ENCODE measurements at places on chromosomes 12 and 14.

DNA sequence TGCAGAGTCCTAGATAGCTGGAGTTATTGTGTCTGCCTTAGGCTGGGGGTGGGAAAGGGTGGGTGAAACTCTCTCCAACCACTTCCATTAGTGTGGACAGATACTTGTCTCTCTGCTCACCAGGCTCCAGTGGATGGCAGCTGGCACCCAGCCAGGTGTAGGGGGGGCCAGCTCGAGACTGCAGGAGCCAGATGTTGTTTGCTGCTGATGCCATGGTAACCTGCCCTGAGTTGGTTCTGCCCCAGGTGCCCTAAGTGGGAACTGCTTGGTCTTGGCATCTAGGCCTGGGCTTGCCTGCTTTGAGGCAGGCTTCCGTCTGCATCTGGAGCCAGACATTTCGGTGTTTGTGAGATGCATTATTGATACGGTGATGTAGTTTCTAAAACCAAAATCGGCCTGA lies 82.2 kb downstream of the ADCK1 start:
- no peak for DNase-seq

- DNase-seq = no peak
Observed at GRCh38 chr14:42628602-42629001, 1021.9 kb downstream of the LRFN5 start.

DNA sequence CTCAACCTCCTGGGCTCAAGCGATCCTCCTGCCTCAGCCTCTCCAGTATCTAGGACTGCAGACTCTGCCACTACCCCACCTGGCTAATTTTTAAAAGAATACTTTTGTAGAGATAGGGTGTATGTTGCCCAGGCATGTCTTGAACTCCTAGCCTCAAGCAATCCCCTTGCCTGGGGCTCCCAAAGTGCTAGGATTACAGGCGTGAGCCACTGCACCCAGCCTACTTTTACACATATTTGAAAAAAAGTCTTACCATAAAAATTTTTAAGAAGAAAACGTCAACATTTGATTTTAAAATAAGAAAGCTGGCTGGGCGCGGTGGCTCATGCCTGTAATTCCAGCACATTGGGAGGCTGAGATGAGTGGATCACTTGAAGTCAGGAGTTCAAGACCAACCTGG lies 46.5 kb downstream of the DCAF5 start:
- DNase-seq = no peak

GRCh38 chr12:86389949-86390348 lies 133.8 kb upstream of the MGAT4C start:
- DNase-seq = no peak

DNA sequence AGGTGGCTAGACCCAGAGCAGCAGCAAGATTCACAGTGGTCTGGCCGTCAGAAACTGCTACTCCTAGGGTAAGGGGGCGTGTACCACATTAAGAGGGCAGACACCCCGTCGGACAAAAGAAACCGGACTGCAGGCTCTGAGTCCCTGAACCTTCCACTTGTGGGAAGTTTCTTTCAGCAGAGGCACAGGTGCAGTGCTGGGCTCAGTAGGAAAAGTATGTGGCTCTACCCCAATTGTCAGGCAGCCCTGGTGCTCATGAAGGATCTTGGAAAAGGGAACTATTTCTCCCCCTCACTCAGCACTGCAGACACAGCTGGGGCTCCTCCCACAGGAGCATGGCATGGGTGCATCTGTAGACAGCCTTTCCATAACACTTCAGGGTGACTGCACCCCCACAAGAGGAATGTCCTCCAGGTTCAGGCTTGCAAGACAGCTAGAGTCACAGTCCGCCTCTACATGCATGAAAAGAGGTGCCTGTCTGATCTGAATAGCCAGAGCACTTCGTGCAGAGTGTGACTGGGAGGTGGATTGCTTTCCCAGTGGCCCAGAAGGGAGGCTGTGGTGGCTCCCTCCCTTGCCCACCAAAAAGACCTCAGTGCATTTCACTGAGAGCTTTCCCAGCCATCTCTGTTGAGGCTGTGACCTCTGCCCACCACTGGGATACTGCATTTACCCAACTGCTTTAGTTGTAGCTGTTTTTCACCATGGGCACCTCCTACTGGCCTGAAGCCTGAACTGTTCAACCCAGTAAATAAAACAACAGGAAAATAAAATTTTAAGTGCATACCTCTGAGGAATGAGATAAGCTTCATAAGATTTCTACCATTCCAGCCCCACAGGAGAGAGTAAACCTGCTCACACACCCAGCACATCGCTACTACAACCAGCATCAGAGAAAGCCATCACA lies 14.2 kb downstream of the CEP128 start:
- no peak for DNase-seq

Data from NK-92 treated with Interleukin-12 subunit alpha and Interleukin-12 subunit beta, amount 100 ng/mL, for 24 hours (cell line).